ENCODE measurements at places on chromosomes 3 and 15. TPM values are rescaled to one million over a fixed set of nuclear protein-coding genes. Genes with fewer than 3 reads are reported as not detected.

DNA sequence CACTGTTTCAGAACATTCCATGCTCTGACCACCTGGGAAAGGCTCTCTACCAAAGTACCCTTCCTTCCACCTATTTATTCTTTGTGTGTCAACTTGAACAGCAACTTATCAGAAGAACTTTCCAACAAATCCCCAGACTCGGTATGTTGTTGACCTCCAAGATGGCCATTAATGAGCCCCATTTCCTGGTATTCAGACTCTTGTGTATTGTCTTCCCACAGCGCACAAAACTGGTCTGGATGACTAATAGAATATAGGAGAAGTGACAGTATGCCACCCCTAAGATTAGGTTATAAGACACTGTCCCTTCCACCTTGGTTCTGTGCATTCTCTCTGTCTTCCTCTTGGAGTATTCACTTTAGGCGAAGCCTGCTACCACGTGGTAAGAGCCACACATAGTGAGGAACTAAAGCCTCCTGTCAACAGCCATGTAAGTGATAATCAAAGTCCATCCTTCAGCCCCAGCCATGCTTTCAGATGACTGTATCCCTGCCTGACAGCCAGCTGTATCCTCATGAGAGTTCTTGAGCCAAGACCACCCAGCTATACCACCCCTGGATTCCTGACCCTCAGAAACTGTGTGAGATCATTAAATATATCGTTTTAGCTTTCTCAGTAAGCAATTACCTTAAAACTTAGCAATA, 481.7 kb downstream of the MAGI1 start:
- DNase-seq: no peak

- no peak for DNase-seq
Measured at GRCh38 chr3:38717355-38718240, 68.1 kb upstream of the SCN5A start.

DNA sequence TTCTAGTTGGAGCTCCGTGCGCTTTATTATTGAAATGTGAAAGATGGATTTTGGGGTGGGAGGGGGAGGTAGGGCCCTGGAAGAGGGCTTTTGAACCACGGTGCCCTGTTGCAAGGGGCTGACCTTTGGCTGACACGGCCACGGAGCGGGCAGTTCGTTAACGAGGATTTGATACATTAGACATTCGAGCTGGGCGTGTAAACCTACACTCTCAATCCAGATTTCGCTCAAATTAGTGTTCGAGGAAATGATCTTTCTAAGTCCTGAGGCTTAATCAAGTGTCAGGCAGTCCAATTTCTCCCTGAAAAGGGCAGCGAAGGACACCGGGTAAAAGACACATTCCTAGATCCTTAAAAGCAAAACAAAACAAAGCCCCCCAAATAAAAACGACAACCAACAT, 13.0 kb downstream of the ZIC1 start:
- DNase-seq: no peak

RASL12 gene
- polyA plus RNA-seq: not detected

GRCh38 chr3:179949869-179950268, 86.9 kb downstream of the PEX5L start:
- no peak for DNase-seq

DNA sequence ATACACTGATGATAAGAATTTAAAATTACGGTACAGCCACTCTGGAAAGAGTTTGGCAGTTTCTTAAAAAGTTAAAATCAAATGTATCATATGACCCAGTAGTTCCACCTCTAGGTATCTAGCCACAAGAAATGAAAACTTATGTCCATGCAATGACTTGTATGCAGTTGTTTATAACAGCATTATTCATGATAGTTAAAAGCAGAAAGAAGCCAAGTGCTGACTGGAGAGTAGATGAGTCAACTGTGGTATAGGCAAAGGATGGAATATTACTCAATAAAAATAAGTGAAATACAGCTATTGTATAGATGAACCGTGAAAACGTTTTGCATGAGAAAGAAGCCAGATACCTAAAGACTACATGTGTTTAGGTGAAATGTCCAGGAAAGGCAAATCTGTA, 14.8 kb downstream of the GPR87 start:
- no peak for DNase-seq

GPR62 gene
- not detected for polyA plus RNA-seq

DNA sequence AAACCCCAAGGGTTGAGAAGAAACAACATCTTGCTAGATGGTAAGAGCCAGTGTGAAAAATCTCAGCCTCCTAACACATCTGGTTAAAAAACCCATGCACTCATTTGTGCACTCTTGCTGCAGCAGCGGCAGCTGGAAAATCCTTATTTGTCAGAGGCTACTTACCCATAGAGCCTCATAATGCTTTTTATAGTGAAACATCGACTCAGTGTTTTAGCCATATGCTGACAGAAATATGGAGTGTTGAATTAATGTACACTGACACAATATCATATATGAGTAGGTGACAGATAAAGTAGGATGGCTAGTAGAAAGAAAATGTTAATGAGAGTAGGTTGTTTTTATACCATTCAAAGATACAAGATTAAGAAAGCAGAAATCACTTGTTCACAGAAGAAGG, 13.0 kb downstream of the SLC9A9 start:
- no peak for DNase-seq

DNA sequence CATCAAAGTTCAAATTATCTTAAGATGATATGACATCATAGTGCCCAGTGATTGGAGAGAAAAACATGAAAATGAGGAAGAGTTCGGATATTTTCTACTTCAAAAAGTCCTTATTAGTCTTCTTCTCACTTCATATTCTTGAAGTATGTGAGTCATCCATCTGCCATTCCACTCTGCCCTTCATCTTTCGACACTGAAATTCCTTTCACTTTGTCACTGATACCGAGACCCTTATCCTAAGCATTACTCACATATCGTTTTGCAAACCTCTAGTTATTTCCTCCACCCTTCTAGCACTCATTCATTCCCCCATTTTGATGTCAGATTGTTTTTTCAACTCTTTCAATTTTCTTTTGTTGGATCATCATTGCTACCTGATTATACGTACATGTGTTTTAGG, 4.0 kb downstream of the OR5H14 start:
- DNase-seq: no peak

DNA sequence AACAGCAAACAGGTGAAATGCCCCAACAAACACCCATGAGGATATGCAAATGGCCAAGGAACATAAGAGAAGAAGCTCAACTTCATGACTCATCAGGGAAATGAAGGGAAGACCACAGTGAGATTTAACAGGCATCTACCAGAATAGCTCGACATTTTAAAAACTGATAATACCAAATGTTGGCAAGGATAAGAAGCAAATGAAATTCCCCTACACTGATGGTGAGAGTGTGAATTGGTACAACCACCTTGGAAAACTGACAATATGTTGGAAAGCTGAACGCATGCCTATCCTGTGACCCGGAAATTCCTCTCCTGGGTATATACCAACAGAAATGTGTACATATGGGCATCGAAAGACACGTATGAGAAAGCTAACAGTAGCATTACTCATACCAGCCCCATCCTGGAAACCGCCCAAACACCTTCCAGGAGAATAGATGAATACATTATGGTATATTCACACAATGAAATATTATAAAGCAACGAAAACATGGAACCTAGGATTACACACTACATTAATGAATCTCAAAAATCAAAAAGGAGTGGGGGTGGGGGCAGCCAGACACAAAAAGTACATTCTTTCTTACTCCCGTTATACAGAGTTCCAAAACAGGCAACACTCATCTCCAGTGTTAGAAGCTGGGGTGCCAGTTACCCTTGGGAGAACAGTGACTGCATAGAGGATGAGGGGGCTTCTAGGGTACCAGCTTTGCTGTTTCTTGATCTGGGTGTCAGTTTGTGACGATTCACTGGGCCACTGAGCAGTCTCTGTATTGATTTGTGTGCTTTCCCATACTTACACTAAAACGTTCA, 16.9 kb downstream of the RFTN1 start:
- no peak for DNase-seq

- DNase-seq: no peak
Measured at GRCh38 chr3:101203411-101203810, 117.0 kb downstream of the IMPG2 start.

TYRO3 gene
- polyA plus RNA-seq: not detected

All from immature natural killer cell (primary cell).